Endothelial cell of umbilical vein (primary cell): ENCODE measurements at places on chromosomes 11 and 22.

- peak; percentile 89 for DNase-seq
Measured at GRCh38 chr22:24471570-24471969, 23.6 kb upstream of the UPB1 start.

DNA sequence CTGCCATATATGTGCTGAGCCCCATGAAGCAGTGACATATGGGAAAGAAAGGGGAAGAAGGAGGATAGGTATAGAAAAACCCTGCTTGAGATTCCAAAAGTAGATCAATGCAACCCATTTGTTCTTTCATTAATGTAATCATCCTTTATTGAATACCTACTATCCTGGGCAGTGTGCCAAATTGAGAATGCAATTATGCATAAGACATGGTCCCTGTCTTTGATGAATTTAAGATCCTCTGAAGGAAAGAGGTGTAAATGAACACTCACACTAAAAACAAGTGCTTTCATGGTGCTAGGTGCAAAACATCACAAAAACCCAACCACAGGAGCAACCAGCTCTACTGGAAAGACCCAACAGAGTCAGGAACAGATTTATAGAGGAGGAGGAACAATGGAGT is 29.7 kb downstream of the FLI1 start:
- DNase-seq: no peak

GRCh38 chr22:26372890-26373289 is 56.2 kb upstream of the ASPHD2 start:
- DNase-seq: no peak

GRCh38 chr11:6468712-6469495 is 4.8 kb downstream of the TRIM3 start:
- DNase-seq: peak; percentile 97

GRCh38 chr11:33412241-33412640 is 155.1 kb downstream of the HIPK3 start:
- DNase-seq: no peak

- DNase-seq: no peak
Measured at GRCh38 chr11:79087961-79088318, 352.9 kb downstream of the TENM4 start.

DNA sequence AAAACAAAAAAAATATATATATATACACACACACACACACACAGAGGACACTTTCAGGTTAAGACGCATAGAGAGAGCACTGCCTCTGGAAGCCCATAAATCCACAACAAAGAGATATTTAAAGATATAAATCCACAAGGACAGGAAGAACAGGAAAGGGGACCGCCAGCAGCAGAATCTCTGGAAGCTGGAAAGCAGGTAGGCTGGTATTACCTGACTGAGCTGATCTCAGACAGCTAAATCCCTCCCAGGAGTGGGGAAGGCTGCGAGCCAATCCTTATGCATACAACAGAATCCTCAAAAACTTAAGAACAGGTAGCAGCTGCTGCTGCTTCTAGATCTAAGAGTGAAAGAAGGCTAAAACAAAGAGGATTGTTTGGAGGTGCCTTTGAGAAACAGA is 1.8 kb upstream of the MCAT start:
- DNase-seq: no peak

DNA sequence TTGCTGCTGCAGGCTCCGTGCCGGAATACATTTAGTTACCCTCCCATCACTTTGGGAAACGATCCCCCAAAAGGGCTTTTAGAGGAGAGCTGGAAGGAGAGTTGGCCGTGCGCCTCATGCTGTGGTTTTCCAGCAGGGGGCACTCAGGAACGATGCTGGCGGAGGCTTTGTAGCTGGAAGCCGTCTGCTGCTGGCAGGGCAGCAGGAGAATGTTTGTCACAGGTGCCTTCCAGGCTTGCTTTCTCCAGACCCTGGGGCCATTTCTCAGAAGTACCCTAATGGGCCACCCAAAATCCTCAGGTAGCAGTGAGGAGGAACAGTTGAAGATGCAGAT is 30.0 kb upstream of the CABP7 start:
- peak; percentile 43 for DNase-seq

DNA sequence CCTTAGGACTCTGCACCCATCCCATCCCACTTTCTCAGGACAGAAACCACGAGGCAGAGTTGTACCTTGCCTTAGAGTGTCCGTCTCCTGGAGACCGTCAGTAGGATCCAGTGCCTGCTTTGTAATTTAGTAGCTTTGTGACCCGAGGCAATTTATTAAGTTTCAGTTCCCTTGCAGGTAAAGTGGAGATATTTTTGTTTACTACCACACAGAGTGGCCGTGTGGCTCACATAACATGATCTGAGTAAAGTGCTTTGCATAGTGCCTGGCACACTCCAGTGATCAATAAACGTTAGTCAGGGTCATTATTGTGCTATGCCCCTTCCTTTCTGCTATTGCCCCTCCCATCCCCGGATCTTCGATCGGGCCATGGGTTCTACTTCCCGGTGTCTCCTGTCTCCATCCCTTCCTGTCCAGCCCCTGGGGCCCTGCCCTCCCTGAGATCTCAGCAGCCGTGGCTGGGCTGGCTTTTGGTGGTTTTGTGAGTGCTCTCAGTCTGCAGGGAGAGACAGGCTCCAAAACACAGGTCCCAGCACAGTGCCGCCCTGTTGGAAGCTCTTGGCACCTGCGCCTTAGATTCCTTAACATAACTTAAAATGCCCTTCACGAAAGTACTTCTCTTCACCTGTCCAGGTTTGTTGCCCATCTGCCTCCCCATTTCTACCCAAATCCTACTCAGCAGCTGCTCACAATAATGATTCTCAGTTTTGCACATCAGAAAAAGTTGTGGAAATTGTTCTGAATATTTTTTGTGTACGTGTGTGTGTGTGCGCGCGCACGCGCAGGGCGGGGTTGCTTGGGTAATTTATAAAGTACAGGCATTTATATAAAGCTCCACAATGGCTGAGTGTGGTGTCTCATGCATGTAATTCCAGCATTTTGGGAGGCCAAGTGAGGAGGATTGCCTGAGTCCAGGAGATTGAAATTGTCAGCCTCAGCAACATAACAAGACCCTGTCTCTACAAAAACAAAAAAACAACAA is 753.7 kb downstream of the NTM start:
- no peak for DNase-seq

GRCh38 chr11:68397256-68397655 is 63.3 kb upstream of the PPP6R3 start:
- DNase-seq: no peak

DNA sequence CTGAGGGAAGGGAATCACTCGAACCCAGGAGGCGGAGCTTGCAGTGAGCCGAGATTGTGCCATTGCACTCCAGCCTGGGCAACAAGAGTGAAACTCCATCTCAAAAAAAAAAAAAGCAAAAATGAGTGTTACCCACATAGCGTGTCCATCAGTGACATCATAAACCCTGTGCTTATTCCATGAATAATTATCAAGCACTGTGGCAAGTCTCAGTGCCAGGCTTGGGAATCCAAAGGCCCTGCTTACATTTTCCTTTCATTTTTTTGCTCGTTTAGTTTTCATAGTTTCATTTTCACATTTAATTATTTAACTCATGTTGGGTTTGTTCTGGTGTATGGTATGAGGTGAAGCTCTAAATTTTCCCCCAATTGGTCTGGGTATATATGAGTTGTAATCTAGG is 46.5 kb downstream of the NEU3 start:
- no peak for DNase-seq

DNA sequence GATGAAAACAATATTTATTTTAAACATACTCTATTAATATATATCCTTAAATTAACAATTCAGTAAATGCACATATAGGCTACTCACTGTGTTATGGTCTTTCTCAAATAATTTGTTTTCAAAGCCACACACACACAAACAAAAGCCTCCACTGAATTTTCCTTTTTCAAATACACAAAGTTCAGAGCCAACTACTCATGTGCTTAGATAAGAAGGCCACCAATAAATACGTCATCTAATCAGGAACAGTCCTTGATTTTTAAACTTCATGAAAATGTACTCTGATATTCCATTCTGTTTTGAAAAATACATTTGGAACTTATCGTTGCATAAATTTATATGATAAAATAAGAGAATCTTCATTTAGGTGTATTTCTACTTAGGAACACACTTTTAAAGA is 26.0 kb downstream of the KBTBD3 start:
- no peak for DNase-seq

- no peak for DNase-seq
Measured at GRCh38 chr22:43171019-43171491, 15.9 kb downstream of the TTLL12 start.

GRCh38 chr11:130785380-130786116 is 130.7 kb downstream of the SNX19 start:
- DNase-seq: no peak

GRCh38 chr11:82930229-82930628 is 28.7 kb downstream of the DDIAS start:
- DNase-seq: no peak

GRCh38 chr11:36229091-36229705 is 60.0 kb downstream of the COMMD9 start:
- DNase-seq: no peak

GRCh38 chr11:17607083-17607429 is 60.0 kb downstream of the OTOG start:
- no peak for DNase-seq

- DNase-seq: no peak
Measured at GRCh38 chr11:109076870-109077269, 345.1 kb upstream of the C11orf87 start.

DNA sequence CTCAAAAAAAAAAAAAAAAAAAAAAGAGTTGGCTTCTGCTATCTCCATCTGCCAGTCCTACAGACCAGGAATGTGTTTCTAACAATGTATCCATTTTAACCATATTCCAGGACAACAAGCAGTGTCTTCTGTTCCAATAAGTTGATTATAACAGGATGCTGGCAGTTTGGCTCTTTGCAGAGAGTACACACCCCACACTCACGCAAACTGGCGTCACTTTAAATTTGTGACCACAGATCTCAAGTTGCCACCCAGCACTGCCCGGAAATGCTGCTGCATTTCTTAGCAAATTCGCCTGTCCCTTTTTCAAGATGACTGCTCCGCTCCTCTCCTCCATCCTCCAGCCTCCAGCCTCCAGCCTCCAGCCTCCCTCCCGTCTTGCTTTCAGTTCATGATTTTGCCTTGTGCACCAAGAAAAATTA is 44.3 kb downstream of the SCGB1A1 start:
- no peak for DNase-seq

DNA sequence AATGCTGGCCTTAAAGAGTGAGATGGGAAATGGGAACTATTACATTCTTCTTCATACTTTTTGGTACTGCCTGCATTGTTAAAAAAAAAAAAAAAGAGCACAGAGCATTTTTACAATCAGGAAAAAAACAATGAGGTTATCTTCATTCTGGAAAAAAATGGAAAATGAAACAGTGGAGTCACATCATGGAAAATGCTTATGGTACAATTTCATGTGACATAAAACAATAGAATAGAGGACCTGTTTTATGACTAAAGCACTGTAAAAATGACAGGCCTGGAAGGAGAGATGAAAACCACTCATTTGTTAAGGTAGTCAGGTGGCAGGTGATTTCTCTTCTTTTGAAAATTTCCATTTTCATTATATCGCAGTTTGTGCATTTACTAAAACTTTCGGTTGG is 75.0 kb downstream of the TIMP3 start:
- DNase-seq: no peak

GRCh38 chr22:41952713-41953112 is 763 bp downstream of the SMIM45 start:
- DNase-seq: no peak

DNA sequence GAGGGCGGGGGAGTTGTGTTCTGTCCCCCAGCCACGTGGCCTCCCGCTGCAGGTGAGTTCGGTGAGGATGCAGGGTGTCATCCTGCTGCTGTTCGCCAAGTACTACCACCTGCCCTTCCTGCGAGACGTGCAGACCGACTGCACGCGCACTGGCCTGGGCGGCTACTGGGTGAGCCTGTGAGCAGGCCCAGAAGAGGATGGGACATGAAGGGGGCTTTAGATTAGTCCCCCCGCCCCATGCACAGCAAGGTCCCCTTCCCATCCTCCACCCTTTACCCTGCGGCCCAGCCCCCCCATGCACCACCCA is 4.1 kb downstream of the INPP5J start:
- no peak for DNase-seq

DNA sequence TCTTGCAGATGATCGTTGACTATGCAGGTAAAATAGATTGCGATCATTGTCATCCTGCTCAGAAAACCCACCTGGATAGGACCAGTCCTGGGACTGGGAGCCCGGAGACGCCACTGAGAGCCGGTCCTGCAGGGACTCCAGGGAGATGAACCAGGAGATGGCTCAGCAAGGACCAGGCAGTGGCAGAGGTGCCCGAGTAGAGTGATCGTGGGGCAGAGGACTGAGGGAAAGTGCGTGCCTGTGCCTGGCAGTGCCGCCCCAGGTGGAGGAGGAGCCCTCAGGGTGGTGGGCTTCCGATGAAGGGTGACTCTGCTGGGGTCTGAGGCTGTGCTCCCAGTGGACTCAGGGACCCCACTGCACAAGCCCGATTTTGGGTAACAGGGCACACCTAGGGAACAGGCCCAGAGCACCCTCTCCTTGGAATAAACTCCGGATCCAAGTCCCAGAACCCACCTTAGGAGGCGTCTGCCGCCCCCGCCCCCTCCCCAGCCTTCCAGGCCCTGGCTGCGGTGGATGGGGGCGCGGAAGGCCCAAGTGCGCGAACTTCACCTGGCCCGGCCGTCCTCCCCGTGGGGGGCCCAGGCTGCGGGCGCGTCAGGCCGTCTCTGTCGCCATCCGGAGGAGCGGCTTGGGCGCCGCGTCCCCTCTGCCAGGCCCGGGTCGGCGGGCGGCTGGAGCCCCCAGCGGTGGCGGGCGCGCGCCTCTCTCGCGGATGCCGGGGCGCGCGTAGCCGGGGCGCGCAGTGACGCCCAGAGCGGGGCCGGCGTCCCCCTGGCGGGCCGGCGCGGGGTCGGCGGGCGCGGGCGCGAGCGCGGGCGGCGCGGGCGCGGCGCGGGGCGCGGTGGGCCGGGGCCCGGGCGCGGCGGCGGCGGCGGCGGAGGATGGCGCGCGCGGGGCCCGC is 1338.8 kb downstream of the BRD1 start:
- DNase-seq: no peak

- no peak for DNase-seq
Measured at GRCh38 chr11:47904808-47905207, 56.7 kb upstream of the NUP160 start.
